ENCODE measurements at places on chromosomes 5 and 9. TPM values are rescaled to one million over a fixed set of nuclear protein-coding genes. Genes with fewer than 3 reads are reported as not detected.

- H3K4me1 ChIP-seq: no peaks in the 10 kb centered on the region
- no peaks in the 10 kb centered on the region for H3K27me3 ChIP-seq
Observed at GRCh38 chr9:99222416-99223270, 561 bp downstream of the SEC61B start.

The CNTNAP3B gene
- total RNA-seq: 1.2 TPM

The TNFSF15 gene
- total RNA-seq: 1.1 TPM

GRCh38 chr5:133716532-133717183 is 104.3 kb upstream of the FSTL4 start:
- H3K36me3 ChIP-seq: no peaks in the 10 kb centered on the region
- H3K4me3 ChIP-seq: no peak overlapping the region
- no peaks in the 10 kb centered on the region for H3K4me1 ChIP-seq
- no peaks in the 10 kb centered on the region for H3K27me3 ChIP-seq
- DNase-seq: no peak

GRCh38 chr9:96487949-96488348 is 38.0 kb downstream of the HABP4 start:
- H3K36me3 ChIP-seq: peaks cover 24% of the 10 kb centered on the region
- H3K4me1 ChIP-seq: 0 out of 2 replicates have a peak, but pooled peaks cover 2% of the 10 kb centered on the region
- no peaks in the 10 kb centered on the region for H3K27me3 ChIP-seq
- no peak overlapping the region for H3K27ac ChIP-seq
- DNase-seq: no peak

The EMB gene
- total RNA-seq: 0.02 TPM

The ACSL6 gene
- not detected for total RNA-seq

GRCh38 chr9:79977510-79978197 is 405.9 kb downstream of the TLE4 start:
- H3K36me3 ChIP-seq: no peaks in the 10 kb centered on the region
- peak overlapping the region; percentile 72 for H3K27ac ChIP-seq
- peaks cover 13% of the 10 kb centered on the region for H3K4me1 ChIP-seq
- no peak for DNase-seq
- peak overlapping the region; percentile 53 for H3K4me3 ChIP-seq
- no peaks in the 10 kb centered on the region for H3K27me3 ChIP-seq

DNA sequence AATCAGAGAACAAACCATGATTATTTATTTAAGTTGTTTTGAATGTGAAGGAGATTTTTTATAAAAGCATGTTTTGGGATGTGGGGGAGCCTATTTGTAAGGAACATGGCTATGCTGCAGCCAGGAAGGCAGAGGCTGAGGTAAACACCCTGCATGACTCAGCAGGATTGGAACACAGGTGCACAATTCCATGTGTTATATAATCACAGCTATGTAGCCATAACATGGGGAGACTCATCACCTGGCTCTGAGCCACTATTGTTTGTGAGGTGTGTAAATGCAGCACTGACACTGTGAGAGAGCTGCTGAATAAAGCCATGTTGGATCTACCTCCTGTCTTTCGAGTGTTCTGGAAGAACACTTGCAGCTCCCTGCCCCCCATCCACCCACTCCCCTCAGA is 1009.8 kb downstream of the DNAH5 start:
- DNase-seq: no peak
- no peaks in the 10 kb centered on the region for H3K4me1 ChIP-seq
- H3K36me3 ChIP-seq: no peaks in the 10 kb centered on the region
- no peaks in the 10 kb centered on the region for H3K27me3 ChIP-seq
- no peak overlapping the region for H3K4me3 ChIP-seq

DNA sequence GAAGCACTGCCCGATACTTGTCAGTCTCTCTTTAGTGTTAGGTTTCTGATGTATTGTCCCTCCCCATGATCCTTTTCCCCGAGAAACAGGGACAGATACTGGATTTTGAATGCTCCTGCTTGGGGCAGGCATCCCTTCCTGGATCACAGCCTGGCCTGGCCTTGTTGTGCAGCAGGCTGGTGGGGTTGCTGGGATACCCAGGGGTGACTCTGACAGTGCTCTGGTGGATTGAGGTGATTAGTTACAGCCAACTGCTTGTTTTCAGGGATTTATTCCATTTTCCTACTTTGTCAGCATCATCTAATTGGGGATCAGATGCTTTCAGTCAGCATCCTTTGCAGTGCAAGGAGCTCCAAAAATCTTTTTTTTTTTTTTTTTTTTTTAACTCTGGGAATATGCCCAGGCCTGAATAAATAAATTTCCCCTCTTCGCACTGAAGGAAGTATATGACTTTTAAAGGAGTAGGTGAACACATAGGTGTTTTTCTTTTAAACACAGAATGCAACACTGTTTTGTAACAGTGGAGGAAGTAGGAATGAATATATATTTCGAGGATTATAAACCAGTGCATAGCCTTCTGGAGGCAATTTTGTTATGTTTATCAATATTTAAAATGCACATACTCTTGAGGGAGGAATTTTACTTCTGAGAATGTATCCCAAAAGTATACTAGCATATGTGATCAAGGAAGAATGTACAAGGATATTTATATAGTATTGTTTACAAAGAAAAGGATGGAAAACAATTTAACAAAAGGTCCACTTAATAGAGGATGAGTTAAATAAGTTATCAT is 127.3 kb upstream of the ELL2 start:
- H3K27me3 ChIP-seq: no peaks in the 10 kb centered on the region
- no peak overlapping the region for H3K4me3 ChIP-seq
- no peaks in the 10 kb centered on the region for H3K36me3 ChIP-seq
- no peaks in the 10 kb centered on the region for H3K4me1 ChIP-seq
- no peak overlapping the region for H3K27ac ChIP-seq
- DNase-seq: no peak

The ZBED3 gene
- 3.8 TPM for total RNA-seq

DNA sequence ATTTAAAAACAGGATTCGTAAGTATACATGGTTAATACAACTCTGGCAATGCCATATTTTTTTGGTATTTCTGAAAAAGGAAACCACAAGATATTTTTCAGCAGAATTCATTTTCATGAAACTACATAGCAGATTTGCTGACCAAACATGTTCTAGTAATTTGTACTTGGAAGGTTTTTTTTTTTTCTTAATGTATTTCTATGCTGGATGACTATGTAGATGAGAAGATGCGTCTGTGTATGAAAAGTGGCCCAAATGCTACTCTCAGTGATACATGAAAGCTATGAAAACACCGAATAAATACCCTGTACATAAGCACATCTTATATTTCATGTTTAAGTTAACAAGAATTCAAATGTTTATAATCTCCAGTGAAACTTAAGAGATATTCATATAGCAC is 400.9 kb upstream of the CYLC2 start:
- H3K36me3 ChIP-seq: no peaks in the 10 kb centered on the region
- H3K4me3 ChIP-seq: no peak overlapping the region
- H3K27ac ChIP-seq: no peak overlapping the region
- H3K4me1 ChIP-seq: no peaks in the 10 kb centered on the region
- DNase-seq: no peak

GRCh38 chr9:16869882-16870595 is 431 bp downstream of the BNC2 start:
- H3K27ac ChIP-seq: peak overlapping the region; percentile 95
- no peaks in the 10 kb centered on the region for H3K36me3 ChIP-seq
- peaks cover 21% of the 10 kb centered on the region for H3K4me1 ChIP-seq
- peak overlapping the region; percentile 91 for H3K4me3 ChIP-seq
- H3K27me3 ChIP-seq: no peaks in the 10 kb centered on the region
- peak; percentile 45 for DNase-seq

DNA sequence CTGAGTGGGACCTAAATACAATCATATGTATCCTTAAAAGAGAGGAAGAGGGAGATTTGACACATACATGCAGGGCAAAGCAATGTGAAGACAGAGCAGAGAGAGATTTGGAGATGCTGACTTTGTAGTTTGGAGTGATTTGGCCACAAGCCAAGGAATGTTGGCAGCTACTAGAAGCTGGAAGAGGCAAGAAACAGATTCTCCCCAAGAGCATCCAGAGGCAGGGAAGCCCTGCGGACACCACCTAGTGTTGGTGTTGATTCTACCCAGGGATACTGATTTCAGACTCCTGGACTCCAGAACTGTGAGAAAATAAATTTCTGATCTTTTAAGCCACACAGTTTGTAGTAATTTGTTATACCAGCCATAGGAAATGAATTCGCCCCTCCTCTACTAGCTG is 64.9 kb upstream of the OSMR start:
- H3K27me3 ChIP-seq: no peaks in the 10 kb centered on the region
- H3K36me3 ChIP-seq: no peaks in the 10 kb centered on the region
- no peak overlapping the region for H3K4me3 ChIP-seq
- H3K27ac ChIP-seq: no peak overlapping the region

DNA sequence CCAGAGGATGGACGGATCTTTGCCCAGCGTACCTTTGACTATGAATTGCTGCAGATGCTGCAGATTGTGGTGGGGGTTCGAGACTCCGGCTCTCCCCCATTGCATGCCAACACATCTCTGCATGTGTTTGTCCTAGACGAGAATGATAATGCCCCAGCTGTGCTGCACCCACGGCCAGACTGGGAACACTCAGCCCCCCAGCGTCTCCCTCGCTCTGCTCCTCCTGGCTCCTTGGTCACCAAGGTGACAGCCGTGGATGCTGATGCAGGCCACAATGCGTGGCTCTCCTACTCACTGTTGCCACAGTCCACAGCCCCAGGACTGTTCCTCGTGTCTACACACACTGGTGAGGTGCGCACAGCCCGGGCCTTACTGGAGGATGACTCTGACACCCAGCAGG is 1.9 kb downstream of the PCDHGC5 start:
- peaks cover 74% of the 10 kb centered on the region for H3K36me3 ChIP-seq
- H3K4me1 ChIP-seq: peaks cover 23% of the 10 kb centered on the region
- no peaks in the 10 kb centered on the region for H3K27me3 ChIP-seq
- no peak for DNase-seq

The IRGM gene
- total RNA-seq: not detected

DNA sequence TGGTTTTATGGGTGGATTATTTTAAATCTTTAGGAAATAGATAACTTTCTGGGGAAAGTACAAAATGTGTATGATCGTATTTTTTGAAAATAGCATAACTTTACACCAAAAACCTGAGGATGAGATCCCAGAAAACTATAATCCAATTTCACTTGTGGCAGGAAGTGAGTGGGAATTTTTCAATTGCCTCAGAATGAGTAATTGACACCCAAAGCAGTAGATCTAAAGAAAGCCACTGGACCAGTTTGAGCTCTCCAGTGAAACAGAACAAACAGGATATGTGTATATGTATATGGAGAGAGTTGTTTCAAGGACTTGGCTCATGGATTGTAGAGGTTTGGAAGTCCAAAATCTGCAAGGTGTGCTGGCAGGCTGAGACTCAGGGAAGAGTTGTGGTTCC is 109.2 kb upstream of the SHB start:
- H3K4me1 ChIP-seq: peaks cover 15% of the 10 kb centered on the region
- no peak for DNase-seq
- no peaks in the 10 kb centered on the region for H3K36me3 ChIP-seq
- H3K27me3 ChIP-seq: no peaks in the 10 kb centered on the region
- H3K4me3 ChIP-seq: no peak overlapping the region
- H3K27ac ChIP-seq: no peak overlapping the region

DNA sequence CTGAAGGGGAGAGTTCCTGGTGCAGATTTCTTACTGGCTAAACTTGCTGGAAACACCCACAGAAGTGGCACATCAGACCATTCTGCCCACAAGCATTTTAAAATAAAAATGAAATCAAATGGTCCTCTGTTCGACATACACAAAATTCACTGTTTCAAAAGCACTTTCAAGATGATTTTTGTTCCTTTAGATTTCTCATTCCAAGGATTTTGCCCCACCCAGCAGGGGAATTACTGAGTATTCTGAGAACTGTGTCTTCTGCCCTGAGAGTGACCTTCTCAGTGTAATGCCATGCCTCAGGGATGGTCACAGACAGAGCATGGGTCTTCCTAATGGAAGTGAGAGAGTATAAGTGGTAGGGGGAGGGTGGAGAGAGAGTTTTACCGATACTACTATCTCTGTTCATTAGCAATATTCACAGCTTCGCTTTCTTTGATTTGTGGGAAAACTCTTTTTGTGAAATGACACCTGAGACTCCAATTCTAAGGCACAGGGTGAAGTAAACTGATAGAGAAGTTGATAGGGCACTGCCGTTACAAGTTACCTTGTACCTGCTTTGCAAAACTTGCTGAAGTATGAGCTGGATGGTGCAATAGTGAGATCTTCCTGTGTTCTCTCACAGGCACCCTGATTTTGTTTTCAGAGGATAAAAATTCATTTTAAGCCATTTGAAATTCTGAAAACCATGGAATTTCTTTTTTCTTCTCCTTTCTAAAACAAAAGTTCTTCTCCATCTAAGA is 95.8 kb upstream of the CD180 start:
- no peaks in the 10 kb centered on the region for H3K36me3 ChIP-seq
- no peaks in the 10 kb centered on the region for H3K4me1 ChIP-seq
- H3K27ac ChIP-seq: no peak overlapping the region
- no peak for DNase-seq
- H3K27me3 ChIP-seq: no peaks in the 10 kb centered on the region
- no peak overlapping the region for H3K4me3 ChIP-seq

DNA sequence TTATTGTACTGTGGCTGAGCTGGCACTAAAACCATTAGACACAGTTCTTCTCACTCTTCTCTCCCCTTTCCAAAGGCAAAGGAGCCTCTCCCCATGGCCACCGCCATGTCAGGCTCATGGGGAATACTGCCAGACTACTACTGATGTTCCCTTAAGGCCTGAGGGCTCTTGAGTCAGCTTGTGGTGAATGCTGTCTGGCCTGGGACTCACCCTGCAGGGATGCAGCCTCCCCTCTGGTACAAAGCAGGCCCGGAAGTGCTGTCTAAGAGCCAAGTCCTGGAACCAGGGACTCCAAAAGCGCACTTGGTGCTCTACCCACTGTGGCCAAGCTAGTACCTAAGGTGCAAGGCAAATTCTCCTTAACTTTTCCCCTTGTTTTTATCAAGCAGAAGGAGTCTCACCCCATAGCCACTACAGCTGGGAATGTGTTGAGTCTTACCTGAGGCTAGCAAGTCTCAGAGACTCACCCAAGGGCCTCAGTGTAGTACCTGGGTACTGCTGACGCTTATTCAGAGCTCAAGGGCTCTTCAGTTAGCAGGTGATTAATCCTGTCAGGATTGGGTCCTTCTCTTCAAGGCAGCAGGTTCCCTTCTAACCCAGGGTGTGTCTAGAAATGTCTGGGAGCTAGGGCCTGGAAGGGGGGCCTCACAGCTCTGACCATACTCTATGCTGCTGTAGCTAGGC is 33.2 kb upstream of the C5orf46 start:
- H3K27ac ChIP-seq: no peak overlapping the region
- no peaks in the 10 kb centered on the region for H3K36me3 ChIP-seq
- H3K27me3 ChIP-seq: no peaks in the 10 kb centered on the region
- DNase-seq: peak; percentile 9

- H3K36me3 ChIP-seq: no peaks in the 10 kb centered on the region
- H3K4me3 ChIP-seq: no peak overlapping the region
- no peak overlapping the region for H3K27ac ChIP-seq
- no peak for DNase-seq
- H3K27me3 ChIP-seq: no peaks in the 10 kb centered on the region
Observed at GRCh38 chr5:93915142-93915553, 173.7 kb upstream of the POU5F2 start.

DNA sequence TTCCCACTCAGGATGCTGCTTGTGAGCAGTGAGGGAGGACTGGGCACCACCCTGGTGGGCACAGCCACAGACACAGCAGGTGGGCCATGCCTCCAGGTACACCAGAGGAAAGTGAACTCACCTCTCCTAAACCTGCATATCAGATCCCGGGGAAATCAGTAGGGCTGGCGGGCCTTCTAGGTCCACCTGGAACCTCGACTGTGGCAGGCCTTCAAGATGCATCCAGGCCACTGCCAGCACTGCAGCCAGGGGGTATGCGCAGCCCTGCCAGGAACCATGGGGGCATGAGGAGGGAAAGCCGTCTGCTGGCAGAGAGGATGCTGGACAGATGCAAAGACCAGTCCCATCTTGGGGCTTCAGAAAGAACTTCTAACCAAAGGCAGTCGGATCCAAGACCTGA is 270.6 kb upstream of the IRX4 start:
- no peak overlapping the region for H3K4me3 ChIP-seq
- H3K4me1 ChIP-seq: peaks cover 3% of the 10 kb centered on the region
- DNase-seq: no peak
- no peak overlapping the region for H3K27ac ChIP-seq

The IPO11 gene
- total RNA-seq: 38.4 TPM

All from SJCRH30 (cell line).